ENCODE measurements at places on chromosomes 5 and 9. TPM values are rescaled to one million over a fixed set of nuclear protein-coding genes. Genes with fewer than 3 reads are reported as not detected.

DNA sequence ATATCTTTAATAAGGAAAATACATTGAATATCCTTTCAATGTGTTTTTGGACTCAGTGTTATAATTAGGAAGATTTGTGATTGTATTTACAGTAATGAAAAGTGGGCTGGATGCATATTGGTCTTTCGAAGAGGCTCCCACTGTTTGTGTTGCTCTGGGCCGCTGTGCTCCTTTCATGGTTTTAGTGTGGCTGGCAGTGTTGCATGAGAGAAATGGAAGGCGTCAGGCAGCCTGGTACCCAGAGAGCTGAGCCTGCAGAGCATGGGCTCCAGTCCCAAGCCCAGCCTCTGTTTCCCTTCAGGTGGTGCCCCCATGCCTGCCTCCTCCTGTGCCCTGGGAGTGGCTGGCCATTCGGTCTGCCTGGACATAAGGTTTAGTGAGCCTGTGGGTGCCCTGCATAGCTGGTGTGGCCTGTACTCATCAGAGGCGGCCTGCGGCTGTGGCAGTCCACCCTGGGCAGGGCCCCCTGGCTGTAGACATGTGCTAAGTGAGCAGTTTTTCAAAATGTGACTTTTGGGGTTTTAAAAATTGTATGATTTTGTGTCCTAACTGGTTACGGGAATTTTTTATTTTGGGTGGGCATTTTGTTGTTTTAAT is 27.4 kb upstream of the FAM120AOS start:
- no peak for DNase-seq

GRCh38 chr9:117541181-117541580 is 126.3 kb upstream of the ASTN2 start:
- no peak for DNase-seq

GRCh38 chr5:36722900-36723299 is 116.5 kb downstream of the SLC1A3 start:
- DNase-seq: no peak

DNA sequence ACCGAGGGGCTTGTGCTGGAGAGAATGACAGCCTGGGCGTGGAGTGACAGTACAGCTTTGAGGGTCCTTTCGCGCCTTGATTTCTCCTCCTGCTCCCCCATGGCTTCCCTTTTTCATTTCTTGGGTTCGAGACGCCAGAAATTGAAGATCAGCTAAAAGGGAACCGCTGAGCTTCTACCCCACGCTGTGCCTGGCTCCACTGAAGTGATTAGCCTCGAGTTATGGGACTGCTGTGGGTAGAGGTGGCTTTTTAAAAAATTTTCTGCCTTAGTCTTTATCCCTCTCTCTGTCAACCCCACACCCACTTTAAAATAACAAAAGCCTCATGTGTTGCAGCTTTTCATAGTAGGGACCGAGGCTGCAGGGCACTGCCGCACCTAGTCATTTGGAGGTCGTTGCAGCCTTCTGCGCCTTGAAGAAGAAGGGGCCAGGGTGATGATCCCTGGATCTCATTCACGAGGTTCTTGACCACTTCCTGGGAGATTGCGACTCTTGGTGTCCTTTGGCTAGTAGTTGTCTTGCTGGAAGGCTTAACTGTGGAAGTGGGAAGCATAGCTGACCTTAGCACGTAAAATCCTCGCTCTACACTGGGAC is 603 bp downstream of the PPIP5K2 start:
- DNase-seq: no peak

- no peak for DNase-seq
Observed at GRCh38 chr5:174446446-174446845, 277.9 kb upstream of the MSX2 start.

Gene PCAT7
- not detected for total RNA-seq

Gene C5orf52
- not detected for total RNA-seq

Gene IARS1
- total RNA-seq: 115 TPM

Gene TLX3
- total RNA-seq: 0.50 TPM

Gene SLC34A3
- total RNA-seq: 0.06 TPM

Gene SPATA31A3
- total RNA-seq: not detected

Data from spinal cord (tissue), 10 donors.